ENCODE measurements at places on chromosomes 2 and 18.
A peak's percentile ranks its signal among the peaks of the same experiment; 100 is the strongest.

GRCh38 chr18:47418746-47419145 lies 167.3 kb upstream of the SKOR2 start:
- DNase-seq, result no peak

GRCh38 chr2:42214669-42215068 lies 45.5 kb downstream of the EML4 start:
- DNase-seq, result no peak

DNA sequence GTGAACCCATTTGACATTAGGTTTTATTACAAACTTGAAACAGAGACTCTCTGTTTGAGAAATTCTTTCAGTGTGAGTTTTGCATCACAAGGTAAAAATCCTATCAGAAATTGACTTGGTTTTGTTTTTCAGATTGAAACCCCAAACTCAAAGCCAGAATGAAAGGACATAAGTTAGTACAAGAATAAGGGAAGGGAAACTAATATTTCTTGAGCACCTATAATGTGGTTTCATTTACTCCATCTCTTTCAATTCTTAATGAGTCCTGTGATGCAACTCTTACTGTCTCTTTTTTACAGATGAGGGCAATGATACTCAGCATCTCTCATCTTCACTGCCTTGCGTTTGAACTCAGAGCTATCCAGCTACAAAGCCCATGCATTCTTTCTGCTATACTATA lies 210.0 kb upstream of the SIX3 start:
- DNase-seq, result no peak

- DNase-seq, result peak; percentile 79
Measured at GRCh38 chr2:64632835-64633819, 20.6 kb downstream of the SERTAD2 start.

- DNase-seq, result no peak
Measured at GRCh38 chr2:8554296-8554806, 127.5 kb upstream of the ID2 start.

DNA sequence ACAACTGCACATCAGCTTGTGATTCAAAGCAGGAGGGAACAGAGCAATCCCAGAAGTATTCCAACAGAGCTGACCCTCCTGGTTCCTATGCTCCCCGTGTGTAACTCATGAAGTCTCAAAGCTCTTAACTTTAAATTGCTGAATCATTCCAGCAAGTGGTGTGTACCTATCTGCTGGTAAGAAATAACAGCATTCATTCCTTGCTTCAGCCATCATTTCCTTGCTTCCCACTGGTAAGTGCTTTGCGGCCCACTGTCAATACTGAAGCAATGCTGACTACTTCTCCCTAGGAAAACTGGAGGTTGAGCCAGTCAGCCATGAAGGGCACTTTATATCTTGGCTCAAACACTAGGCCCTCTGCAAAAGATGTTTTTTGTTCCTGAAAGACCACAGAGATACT lies 222.4 kb downstream of the EXOC6B start:
- no peak for DNase-seq

GRCh38 chr2:232088771-232089170 lies 127.3 kb downstream of the DIS3L2 start:
- DNase-seq, result no peak

DNA sequence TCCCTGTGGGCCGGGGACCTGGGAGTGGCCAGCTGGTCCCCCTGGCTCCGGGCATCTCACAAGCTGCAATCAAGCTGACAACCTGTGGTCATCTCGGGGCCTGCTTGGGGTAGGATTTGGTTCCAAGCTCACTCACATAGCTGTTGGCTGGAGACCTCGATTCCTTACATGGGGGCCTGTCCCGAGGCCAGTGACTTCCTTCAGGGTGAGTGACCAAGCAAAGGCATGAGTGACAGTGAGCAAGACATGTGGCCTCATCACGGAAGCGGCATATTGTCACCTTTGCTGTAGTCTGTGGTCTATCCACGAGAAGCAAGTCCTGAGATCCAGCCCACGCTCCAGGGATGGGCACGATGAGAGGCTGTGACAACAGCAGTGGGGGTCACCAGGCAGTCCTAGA lies 131.4 kb upstream of the ID2 start:
- no peak for DNase-seq

DNA sequence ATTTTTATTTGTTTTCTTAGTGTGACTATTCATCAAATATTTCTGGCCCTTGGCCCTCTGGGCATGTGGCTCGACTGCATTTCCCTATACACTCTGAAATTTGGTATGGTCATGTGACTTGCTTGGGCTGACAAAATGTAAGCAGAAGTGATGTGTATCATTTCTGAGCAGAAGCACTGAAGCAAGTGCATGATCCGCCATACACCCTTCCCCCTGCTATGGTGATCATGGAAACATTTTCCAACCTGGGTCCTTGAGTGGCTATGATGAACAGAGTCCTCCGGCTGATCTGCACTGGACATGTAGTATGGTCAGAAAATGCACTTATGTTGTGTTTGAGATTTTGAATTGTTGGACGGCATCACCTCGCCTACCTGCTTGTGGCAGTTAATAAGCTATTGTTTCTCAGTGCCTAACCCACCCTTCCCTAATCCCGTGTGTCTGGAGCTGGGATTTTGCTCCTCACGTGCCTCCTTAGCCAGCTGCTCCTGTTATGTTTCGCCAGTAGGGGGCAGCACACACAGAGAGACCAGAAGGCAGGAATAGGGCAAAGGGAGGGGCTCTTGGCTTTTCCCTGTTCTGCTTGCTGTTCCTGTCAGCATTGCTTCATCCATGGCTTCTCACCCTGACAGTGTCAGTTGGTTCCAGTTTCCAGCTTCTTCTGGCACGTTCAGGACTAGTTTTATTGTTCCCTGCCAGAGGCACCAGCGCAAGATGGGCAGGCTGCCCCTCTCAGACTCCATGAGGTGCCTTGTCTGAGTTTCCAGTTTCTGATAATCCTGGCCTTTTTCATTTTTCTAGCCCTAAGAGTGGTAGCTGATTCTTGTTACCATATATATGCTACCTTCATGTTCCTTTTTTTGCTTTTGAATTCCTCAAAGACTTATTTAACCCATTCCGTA lies 207.4 kb downstream of the ARL6IP6 start:
- DNase-seq, result peak; percentile 3
